ENCODE measurements at places on chromosomes 4 and X.

GRCh38 chrX:130789793-130790192, 113.2 kb downstream of the ENOX2 start:
- DNase-seq: no peak

- DNase-seq: no peak
Observed at GRCh38 chrX:15504661-15505060, 4.1 kb downstream of the BMX start.

DNA sequence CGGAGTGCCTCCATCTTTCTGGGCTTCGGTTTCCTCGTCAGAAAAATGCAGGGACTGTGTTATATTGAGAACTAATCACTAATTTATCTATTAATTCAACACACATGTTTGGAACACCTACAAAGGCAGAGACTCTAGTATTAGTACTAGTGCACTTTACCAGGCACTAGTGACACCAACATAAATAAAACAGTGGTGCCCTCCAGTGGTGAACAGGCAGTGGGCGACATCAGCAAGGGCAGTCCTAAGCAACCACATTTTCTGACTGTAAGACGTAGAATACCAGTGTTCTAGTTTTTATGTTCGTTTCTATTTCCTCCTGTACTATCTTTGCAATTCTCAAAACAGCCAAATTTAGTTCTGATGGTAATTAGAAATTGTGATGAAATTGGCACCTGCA, 69.1 kb upstream of the UCP1 start:
- DNase-seq: no peak

- DNase-seq: no peak
Observed at GRCh38 chr4:114466299-114466698, 132.3 kb upstream of the UGT8 start.

- DNase-seq: no peak
Observed at GRCh38 chr4:108087293-108087967, 81.3 kb downstream of the LEF1 start.

- no peak for DNase-seq
Observed at GRCh38 chr4:38082424-38083385, 122.5 kb downstream of the PTTG2 start.

DNA sequence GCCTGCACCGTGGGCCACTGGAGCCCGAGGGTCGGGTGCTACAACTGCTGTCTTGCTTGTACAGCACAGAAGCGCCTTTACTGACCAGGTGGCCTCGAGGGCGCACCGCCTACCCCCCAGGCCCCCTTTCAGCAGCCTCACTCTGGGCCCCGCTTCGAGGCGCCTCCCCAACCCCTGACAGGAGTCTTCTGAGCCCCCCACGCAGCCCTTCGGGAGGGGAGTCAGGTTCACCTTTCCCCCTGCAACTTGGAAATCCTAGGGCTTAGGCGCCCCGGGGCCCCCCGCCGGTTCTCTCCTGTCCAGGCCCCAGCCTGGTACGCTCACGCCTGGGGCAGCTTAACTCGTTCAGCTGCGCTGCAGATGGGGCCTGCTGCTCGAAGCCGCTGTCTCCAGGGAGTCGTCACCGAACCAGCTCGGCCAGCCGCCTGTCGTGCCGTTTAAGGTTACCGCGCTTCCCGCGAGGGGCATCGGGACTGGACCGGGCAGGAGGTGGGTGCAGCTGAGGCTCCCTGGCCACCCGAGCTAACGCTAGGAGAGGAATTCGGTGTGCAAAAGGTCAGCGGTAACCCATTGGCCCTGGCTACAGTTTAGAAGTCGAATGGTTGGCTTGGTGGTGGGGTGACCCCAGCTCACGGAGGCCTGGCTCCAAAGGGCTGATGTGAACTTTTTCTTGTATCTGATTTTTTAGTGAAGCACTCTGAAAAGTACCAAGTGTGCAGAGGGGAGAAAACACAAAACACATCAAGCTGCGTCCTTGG, 58.9 kb upstream of the BCOR start:
- DNase-seq: no peak

DNA sequence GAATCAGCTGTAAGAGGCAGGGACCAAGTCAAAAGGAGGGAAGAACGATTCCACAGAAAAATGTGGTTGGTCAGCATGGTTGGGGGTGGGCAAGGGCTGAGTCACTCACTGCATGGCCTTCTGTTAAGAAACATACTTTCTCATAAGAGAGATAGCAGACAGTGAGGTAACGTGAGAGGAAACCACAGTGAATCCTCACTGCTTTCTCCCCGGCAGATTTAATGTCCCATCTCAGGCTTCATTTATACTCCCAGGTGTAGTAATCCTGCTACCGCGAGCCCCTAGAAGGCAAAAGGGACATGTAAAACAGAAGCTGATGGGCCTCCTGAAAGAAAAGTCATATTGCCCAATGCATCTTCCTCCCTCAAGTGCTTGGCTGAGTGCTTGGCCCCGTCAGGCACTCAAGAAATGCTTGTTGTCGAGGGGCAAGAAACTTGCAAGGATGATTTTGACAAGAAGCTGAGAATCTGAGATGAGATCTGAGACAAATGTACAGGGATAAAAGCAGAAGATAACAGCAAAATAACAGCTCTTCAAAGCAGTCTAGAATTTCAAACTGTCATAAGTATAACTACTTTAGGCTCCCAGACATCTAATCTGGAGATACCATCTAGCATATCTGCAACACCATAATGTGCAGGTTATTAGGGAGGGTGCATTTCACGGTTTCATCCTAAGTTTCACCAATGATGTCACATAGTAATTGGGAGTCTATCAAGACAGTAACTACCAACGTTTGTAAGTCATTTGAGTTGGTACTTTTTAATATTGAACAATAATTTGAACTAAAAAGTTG, 40.2 kb downstream of the SH3KBP1 start:
- DNase-seq: no peak

DNA sequence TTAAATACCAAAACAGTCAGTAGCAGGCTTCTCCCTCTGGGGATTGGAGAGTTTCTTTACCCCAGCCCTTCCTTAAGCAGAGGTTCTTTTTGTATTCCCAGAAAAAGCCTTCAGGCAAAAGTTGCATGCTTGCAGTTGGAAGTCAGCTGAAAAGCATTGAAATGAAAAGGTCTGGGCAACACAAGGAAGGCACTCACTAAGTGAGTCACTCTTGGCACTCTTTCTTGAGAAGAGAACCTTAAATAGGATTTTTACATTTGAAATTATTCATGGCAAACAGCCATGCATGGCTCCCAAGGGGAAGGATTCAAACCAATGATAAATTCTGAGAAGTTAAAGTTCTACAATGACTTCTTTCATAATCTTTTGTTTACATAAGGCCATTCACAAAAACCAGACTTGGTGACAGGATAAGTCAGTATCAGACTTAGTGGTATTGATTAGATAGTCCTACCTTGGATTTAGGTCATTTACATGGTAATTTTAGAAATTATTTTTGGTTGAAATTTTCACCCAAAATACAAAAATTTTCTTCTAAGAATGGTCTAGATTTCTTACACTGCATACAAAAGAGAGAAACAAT, 2068.9 kb downstream of the PCDH7 start:
- DNase-seq: no peak

DNA sequence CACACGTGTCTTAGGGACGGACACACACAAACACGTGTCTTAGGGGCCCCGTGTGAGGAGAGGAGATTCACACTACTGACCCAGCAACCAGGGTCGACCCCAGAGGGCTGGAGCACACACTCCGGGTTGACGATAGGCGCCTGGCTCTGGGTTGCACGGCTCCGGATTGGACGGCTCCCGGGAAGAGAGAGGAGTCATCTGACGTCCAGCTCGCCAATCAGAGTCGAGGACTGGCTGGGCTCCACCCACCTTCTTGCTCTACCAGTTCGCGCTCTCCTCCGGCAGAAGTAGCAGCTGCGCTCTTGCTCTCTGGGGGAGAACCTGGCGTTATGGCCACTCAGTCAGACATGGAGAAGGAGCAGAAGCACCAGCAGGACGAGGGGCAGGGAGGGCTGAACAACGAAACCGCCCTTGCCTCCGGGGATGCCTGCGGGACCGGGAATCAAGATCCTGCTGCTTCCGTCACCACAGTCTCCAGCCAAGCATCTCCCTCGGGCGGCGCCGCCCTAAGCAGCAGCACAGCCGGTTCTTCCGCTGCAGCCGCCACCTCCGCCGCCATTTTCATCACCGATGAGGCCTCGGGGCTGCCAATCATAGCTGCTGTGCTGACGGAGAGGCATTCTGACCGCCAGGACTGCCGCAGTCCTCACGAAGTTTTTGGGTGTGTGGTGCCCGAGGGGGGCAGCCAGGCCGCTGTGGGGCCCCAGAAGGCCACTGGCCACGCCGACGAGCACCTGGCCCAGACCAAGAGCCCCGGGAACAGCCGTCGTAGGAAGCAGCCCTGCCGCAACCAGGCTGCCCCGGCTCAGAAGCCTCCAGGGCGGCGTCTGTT, 74.3 kb downstream of the NUDT10 start:
- DNase-seq: no peak

GRCh38 chr4:137754652-137755471, 222.6 kb upstream of the PCDH18 start:
- DNase-seq: no peak

DNA sequence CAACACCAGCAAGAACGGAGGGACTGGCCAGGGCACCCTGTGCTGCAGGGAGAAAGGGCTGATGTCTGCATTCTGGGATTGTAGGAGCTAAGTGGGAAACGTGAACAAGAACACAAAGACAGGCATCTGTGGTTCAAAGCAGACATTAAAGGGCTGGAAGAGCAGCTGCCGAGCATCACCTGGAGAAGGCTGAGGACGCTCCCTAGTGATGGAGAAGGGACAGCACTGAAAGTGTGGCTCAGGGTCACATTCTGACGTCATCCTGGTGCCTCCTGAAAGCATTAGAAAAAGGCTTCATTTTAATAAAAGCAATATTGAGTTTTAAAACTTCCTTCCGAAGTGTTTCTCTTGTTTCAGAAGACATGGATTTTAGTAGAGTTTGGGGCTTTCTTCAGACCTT, 62.3 kb downstream of the CLDN22 start:
- DNase-seq: no peak

DNA sequence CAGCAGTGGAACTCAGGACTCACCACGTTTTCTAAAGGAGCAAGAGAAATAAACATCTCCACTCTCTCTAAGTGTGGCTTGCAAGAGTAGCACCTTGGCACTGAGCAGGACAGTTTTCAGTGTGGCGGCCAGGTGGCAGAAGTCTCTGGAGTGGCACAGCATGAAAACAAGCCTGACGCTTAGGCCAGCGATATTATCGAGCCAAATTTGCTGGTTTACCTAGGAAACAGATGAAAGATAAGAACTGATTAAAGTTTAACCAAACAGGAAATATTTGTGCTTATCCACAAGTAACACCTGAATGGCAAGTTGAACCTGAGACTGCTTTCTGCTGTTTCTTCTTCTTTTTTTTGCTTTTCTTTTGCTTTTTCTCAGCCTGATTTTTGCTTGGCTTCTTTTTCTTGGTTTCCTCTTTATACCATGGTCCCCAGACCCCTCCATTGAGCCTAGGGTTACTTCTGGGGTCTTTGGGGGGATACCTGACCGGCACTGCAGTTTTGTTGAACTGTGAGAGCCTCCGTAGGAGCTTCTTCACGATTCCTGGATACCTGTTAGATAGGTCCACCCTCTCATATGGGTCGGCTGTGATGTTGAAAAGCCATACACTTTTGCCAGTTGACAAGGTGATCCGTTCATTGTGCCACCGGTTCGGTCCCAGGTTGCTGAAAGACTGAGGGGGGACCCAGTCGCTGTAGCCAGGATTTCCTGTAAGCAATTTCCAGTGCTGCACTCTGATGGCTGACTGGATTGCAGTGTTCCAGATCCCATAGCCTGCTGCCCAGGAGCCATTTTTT, 77.3 kb downstream of the ARSJ start:
- no peak for DNase-seq

DNA sequence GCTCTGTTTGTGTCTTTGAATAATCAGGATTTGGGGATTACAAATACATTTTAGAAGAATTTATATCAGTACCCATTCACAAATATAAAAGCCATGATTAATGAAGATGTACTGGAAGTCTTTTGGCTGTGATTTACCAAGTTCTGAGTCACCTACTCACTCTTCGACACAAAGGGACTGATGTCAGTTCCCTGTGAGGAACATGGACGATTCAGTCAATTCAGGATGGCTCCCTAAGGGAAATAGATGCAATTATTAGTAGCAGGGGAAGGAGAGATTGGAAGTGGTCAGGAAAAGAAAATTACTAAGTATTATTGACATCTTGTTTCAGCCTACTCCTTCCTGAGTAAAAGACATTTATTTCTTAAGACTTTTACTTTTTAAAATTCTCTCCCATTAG, 550.7 kb upstream of the SLIT2 start:
- DNase-seq: no peak

- no peak for DNase-seq
Observed at GRCh38 chrX:8988446-8988845, 45.5 kb downstream of the FAM9B start.

DNA sequence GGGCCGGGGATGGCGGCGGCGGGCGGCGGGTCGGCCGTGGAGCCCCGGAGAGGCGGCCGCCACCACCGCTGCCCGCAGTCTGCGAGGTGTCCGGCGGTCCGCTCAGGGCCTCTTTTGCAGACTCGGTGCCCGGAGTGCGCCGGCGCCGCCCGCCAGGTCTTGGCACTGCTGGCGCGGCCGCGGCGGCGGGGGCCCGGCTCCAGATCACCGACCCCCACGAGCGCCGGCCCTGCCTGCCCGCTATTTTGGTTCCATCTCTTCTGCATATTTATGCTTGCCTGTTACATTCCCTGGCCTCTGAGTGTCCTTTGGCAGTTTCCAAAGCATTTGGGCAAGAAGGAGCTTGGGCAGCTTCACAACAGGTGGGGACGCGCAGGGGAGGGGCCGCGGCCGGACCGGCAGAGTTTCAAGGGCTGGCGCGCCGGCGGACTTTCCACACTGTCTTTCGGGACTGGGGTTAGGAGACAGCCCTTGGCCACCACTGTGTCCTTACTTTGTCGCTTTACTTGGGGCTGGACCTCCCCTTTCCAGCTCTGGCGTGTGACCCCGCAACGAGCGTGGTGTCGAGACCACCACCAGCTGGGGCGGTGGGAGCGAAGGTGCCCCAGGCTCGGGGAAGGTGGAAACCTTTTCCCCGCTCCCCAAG, 668 bp upstream of the TAPT1 start:
- no peak for DNase-seq

DNA sequence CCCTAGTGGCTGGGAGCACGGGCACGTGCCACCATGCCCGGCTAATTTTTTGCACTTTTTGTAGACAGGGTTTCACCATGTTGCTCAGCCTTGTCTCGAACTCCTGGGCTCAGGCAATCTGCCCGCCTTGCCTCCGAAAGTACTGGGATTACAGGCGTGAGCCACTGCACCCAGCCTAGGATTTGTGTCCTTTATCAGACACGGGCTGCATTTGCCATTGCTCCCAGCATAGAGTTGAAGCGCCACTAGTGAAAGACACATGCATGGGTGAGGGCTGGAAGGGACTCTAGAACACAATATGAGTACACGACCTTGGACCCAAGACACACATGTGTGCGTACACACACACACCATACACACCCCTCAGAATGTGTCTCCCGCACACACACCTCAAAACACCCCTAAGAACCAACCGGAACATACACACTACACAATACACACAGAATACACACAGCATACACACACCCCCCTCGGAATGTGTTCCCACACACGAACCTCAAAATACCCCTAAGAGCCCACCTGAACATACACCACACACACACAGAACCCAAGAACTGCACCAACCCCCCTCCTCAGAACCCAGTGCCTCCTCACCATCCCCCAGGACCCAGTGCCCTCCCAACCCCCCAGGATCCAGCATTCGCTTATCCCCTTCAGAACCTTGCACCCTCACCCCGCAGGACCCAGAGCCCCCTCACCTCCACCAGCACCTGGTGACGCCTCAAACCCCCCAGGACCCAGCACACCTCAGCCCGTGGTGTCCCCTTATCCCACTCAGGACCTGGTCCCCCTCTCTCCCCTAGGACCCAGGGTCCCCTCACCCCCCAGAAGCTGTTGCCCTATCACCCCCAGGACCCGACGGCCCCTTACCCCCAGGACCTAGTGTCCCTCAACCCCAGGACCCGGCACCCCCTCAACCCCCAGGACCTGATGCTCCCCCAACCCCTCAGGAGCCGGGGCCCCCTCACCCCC, 1.0 kb downstream of the TNIP2 start:
- no peak for DNase-seq
